Activated CD8-positive, alpha-beta memory T cell treated with anti-CD3 and anti-CD28 coated beads for 4 hours (primary cell): ENCODE measurements at places on chromosomes 13 and 19.

DNA sequence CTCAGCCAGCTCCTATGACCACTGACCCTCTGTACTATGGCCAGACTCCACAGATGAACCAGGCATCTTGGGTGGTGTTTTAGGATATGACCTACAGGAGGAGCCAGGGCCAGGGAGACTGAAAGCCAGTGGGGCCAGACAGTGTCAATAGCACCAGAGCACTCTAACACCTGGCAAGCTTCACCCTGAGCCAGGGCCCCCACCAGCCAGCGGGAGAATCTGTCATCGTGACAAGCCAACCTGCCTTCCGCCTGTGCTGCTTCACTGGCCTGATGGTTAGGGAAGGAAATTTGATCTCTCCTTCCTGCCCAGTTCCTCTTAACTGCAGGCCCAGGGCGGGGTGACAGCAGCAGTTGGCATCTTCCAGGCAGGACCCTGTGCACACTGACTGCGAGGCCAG lies 222.4 kb downstream of the UQCRFS1 start:
- DNase-seq: no peak

DNA sequence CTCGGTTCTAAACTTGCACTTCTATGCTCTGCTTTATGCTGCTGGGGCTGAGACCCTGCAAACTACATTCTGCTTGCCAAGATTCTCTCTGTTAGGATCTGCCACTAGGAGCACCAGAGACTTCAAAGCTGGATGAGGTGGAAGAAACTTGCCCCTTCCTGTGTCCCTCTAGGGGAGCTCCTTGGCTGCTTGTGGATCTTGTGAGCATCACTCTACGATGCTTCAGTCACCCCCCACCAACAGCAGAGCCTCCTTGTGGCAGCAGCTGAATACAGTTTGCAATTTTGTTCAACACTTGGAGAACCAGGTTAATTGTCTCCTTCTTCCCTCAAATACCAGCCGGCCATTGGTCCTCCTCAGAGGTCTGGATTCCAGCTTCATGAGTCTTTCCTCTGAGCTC lies 310.6 kb downstream of the FGF14 start:
- no peak for DNase-seq

GRCh38 chr13:61415058-61415721 lies 459 bp downstream of the PCDH20 start:
- DNase-seq: no peak

DNA sequence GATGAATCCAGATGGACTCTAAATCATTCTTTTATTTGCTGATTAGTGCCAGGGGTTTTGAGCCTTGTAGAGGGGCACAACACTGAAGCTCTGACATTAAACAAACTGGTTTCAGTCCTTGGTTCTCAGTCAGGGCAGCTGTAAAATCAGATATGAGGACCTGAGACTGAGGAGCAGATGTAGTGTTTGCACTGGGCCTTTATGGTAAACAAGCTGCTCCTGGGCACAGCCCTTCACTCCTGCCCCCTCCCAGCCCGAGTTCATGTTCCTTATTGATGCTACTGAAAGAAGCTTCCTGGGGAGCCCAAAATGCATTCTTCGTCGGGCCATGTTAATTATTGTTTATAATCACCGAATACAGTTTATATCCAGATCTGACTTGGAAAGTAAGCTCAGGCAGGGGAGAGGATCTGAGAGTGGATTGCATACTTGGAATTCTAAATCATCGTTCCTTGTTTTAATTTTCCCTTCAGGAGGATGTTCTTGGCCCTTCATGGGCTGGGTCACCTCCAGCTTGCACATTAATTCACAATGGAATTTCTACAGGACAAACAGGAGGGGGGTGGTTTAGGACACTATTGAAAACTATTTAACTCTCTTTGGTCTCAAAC lies 213.5 kb downstream of the FGF9 start:
- no peak for DNase-seq

GRCh38 chr19:8355631-8356402 lies 8.1 kb upstream of the ANGPTL4 start:
- DNase-seq: no peak

- no peak for DNase-seq
Measured at GRCh38 chr19:677201-677600, 1.0 kb downstream of the FSTL3 start.

DNA sequence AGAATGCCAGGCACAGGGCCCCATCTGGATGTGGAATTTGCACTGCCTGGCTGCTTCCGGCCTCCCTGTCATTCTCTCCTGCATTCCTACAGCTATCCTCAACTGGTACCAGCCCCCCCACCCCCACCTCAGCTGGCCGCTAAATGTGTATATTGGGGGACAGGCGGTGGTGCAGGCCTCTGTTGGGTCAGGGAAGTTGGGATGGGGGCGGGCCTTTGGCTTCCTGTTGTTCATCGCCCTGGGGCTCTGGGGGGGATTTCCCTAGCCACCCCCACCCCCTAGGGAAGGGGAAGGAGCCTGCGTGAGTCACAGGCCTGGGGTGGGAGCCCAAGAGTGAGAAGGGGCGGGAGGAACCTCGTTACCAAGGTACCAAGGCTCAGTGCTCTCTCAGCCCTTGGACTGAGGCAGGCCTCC lies 10.6 kb downstream of the POU2F2 start:
- DNase-seq: peak; percentile 75

GRCh38 chr19:38728752-38729541 lies 15.3 kb downstream of the CAPN12 start:
- DNase-seq: no peak

GRCh38 chr13:113564331-113565023 lies 20.1 kb upstream of the TFDP1 start:
- no peak for DNase-seq

- peak; percentile 30 for DNase-seq
Measured at GRCh38 chr13:40518481-40518882, 148.0 kb downstream of the FOXO1 start.
